Fibroblast of skin of left biceps (primary cell): ENCODE measurements at places on chromosomes 1 and 21.

- no peak for DNase-seq
Observed at GRCh38 chr1:207109004-207109403, 5.0 kb downstream of the C4BPA start.

- no peak for DNase-seq
Observed at GRCh38 chr21:38329162-38329561, 72.4 kb downstream of the KCNJ15 start.

DNA sequence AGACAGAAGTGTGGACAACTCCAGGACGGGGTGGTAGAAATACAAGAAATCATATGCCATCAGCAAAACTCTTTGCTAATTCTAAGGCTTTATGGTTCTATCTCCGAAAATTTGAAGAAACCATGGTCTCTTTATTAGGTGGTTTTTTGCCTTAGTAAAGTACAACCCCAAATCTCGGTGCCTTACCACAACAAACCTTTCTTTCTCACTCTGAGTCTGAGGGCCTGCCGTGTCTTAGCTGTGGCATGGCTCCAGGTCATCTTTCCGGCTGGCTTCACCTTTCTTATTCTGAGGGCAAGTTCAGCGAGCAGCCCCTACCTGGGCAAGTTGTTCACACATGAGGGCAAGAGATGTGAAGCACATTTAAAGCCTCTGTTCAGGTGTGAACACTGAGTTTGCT lies 280.6 kb downstream of the TTLL7 start:
- DNase-seq: no peak

DNA sequence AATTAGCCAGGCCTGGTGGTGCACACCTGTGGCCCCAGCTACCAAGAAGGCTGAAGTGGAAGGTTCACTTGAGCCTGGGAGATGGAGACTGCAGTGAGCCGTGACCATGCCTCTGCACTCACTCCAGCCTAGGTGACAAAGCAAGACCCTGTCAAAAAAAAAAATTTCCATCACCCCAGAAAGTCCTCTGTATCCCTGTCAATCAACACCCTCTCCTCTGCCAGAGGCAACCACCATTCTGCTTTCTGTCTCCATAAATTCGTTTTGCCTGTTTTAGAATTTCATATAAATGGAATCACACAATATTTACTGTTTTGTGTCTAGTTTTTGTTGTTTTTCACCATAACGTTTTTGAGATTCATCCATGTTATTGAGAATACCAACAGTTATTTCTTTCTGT lies 141.6 kb upstream of the SLC45A1 start:
- DNase-seq: no peak

GRCh38 chr1:32896451-32896850 lies 4.7 kb downstream of the TMEM54 start:
- no peak for DNase-seq

GRCh38 chr1:109312978-109313775 lies 6.4 kb upstream of the MYBPHL start:
- DNase-seq: no peak

GRCh38 chr1:48219803-48220202 lies 2.7 kb upstream of the SLC5A9 start:
- DNase-seq: no peak

- DNase-seq: peak; percentile 69
Observed at GRCh38 chr1:231512147-231512698, 16.2 kb upstream of the TSNAX start.

DNA sequence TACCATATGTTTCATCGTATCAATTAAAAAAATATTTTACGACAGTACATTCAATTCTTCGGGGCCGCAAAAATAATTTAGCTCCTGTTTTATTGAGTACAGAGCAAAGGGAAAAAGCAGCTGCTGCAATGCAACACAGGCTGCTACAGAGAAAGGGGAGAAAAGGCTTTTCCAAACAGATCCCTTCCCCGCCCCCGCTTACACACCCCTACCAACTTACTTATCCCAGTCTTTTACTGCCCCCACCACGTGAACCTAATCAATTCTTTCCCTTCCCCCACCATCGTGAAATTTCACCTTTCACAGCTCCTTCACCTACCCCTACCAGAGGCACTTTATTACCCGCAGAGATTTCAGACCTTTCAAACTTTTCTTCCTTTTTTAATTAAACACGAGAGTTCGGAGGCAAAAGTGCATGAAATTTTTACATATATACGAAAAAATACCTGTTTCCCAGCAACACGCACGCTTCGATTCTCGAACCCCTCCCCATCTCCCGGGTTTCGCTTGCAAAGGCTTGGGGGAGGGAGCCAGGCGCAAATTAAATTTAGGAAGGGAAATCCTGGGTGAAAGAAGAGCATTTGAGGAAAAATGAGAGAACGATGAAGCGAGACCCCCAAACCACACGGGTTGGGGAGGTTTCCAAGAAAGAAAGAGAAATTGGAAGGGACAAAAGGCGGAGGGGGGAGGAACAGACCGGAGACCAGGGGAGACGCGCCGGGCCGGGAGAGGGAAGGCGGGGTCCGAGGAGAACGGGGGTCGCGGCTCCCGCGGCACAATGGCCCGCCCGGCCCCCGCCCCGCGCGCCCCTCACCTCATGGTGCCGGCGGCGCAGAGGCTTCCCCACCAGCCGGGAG lies 823 bp downstream of the ENAH start:
- no peak for DNase-seq

GRCh38 chr1:42014823-42015222 lies 96.1 kb upstream of the HIVEP3 start:
- no peak for DNase-seq

DNA sequence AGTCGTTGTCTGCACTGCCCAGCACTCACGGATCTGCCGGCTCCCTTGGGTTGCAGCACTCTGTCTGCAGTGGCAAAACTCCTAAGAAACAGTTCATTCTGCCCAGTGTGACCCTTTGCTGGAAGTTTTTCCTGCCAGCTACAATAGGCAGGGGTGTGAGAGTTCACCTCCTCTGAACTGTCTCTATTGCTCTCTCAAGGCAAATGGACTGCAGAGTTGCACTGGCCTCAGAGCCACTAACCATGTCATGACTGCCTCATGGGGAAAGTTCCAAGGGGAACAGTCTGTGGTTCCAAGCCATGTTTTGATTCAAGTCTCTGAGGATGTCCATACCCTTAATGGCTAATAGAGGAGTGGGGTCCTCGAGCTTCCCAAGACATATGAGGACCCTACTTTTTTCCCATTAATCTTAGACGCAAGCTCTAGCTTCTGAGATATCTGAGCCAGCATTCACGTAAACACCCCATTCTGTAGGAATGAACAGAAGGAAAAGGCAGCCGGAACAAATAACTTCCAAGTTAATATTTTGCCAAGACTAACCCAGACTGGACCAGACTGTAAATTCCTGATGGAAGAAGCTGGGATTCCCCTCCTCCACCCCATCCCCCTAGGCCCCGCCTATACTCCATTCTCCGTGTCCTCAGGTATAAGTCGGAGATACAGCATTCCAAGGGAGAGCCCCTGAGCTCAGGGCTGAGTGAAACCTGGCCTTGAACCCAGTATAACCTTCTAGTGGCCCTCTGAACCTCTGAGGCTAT lies 93.8 kb upstream of the AKT3 start:
- no peak for DNase-seq

GRCh38 chr21:27301220-27301619 lies 334.3 kb upstream of the ADAMTS5 start:
- peak; percentile 76 for DNase-seq

GRCh38 chr21:21163904-21164303 lies 165.7 kb downstream of the NCAM2 start:
- DNase-seq: peak; percentile 40

GRCh38 chr1:66243548-66244130 lies 290.3 kb upstream of the SGIP1 start:
- no peak for DNase-seq

DNA sequence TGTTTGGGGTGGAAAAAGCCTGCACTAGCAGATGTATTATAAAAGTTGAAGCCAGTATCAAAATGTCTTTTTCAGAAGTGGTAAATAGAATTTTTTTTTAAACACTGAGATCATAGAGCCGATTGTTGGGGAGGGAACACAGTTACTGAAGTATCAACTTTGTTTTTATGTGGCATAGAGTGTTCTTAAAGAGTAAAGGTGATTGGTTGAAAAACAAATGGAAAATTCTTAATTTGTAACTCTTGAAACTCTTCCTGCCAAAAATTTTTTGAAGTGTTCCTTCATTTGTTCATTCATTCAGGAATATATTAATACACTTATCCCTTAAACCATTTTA lies 83.3 kb downstream of the DISP1 start:
- DNase-seq: no peak

GRCh38 chr1:243390162-243390791 lies 134.4 kb downstream of the SDCCAG8 start:
- no peak for DNase-seq

GRCh38 chr1:14748151-14748550 lies 149.7 kb downstream of the KAZN start:
- DNase-seq: no peak

- no peak for DNase-seq
Observed at GRCh38 chr1:187451238-187451637, 622.5 kb downstream of the PLA2G4A start.

DNA sequence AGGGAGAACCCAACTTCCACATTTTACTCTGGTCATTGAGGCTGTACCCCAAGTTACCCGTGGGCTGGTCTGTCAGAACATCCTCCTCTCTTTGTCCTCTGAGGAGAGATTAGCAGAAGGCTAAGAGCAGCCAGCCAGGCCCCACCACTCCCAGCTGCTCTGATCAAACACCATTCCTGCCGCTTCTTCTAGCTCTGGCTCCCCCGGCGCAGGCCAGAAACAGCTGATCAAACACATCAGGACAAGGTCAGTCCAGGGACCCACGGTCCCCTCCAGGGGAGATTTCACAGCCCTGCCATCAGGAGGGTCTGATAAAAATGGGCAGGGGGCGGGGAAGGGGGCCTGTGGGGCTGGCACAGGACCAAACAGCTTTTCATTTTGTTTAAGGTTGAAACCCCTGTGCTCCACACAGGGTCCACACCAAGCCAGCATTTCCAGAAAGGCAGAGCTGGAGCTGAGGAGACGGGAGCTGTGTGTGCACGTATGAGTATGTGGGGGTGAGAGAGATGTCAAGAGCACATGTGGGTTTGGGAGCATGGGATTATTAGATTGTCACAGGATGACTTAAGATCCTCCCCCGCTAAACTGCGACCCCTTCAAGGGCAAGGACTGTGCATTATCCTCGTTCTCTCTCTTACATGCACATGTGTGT lies 29.9 kb upstream of the EPHA8 start:
- no peak for DNase-seq

GRCh38 chr1:227934476-227935313 lies 13.0 kb downstream of the WNT9A start:
- DNase-seq: peak; percentile 44

GRCh38 chr1:97340951-97341350 lies 579.9 kb downstream of the DPYD start:
- DNase-seq: no peak

DNA sequence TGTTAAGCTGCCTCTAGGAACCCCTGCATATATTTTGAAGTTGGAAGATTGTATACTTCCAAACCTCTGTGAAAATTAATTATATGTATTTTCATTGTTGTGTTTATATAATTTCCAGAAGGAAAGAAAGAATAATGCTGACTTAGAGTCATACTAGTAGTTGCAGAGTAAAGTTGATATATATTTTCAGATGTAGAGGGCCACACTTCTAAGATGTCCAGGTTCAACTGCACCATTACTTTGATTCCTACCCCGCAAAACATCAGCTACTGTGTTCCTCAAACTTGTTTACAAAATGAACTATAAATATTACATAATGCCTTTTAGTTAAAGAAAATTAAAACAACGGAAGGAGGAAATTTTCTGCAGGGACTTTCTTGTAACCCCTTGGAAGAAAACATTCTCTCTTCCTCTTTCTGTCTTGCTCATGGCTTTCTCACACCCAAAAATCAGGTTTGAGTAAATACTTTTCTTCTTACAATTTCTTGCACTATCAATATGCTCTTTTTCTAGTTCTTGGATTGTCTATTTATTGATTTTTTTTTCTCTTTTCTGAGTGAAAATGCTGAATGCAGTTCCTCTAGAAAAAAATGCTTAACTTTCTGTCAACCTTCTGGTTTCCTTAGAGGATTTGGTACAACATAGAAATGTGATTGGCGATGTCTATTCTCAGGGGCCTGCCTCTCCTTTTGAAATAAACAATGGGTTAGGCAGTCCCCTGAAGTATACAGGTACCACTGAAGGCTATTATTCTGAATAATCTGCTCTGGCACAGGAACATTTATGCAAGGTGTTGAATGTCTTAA lies 867.8 kb downstream of the TTLL7 start:
- DNase-seq: no peak

- DNase-seq: peak; percentile 79
Observed at GRCh38 chr1:240399381-240399780, 212.6 kb downstream of the GREM2 start.

- DNase-seq: peak; percentile 9
Observed at GRCh38 chr1:212915245-212916091, 34.9 kb upstream of the VASH2 start.

DNA sequence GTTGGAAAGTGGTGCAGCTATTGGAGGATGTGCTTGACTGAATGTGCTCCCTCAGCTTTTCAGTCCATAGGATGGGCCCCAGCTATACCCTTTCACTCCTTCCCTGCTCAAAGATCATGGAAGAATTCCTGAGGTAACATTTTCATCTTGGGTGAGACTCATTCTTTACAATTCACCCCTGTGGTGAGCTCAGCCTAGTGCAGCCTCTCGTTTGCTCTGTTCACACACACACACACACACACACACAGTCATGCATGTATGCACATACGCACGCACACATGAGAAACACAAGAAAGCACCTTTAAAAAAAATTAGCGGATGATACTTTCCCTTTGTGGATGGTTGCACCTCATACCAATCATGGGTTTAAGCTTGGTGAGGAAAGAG lies 25.8 kb downstream of the CCN1 start:
- peak; percentile 25 for DNase-seq

GRCh38 chr1:85313888-85314696 lies 37.7 kb upstream of the BCL10 start:
- peak; percentile 86 for DNase-seq

DNA sequence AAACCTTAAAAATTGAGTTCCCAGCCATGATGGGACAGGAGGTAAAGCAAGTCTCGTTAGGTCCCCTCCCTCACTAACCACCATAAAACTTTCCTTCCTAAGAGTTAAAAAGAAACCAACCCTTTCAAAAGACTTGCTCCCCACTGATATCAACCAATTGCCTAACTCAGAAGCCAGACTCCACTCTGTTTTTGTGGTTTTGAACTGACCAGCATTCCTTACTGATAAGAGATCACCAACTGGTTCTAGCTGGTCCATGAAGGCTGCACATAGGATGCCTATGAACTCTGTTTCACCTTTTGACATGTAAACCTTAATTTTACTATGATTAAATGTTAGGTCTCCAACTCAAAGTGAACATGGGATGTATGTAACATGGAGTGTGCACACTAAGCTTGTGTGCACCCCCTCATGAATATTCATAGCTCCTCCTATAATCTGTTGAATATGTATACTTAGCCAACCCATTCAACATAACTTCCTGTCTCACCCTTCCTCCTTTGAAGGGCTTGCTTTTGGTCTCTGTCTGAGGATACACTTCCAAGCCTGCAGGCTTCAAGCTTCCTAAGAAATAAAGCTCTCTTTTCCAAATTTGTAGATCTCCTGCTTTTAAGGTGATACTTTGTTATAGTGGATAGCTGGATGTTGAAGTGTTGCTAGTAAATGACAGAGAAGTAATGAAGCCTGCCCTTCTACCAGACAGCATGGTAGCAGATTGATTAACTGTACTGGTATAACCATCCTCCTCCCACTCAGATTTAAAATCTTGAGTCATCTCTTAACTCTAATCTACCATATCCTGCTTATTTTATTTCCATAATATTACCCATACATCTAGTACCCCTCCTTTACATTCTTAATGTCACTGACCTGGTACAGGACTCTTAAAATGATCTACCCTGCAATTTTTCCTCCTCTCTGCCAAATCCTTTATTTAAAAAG lies 95.6 kb downstream of the ZNF644 start:
- DNase-seq: peak; percentile 6
